Caki2 (cell line): ENCODE measurements at places on chromosomes 2 and 18. TPM values are rescaled to one million over a fixed set of nuclear protein-coding genes. Genes with fewer than 3 reads are reported as not detected.

Gene CD28
- total RNA-seq = not detected in 2 replicates

Gene ZNF532
- 21.0 and 21.1 TPM in 2 replicates for total RNA-seq

Gene ANKRD30BL
- total RNA-seq = not detected in 2 replicates

Gene ATP8B1
- 3.4 and 4.9 TPM in 2 replicates for total RNA-seq

Gene TXNDC2
- 0.23 TPM in 1 of 2 replicates, not detected in the other for total RNA-seq

Gene PSTPIP2
- not detected in 2 replicates for total RNA-seq

DNA sequence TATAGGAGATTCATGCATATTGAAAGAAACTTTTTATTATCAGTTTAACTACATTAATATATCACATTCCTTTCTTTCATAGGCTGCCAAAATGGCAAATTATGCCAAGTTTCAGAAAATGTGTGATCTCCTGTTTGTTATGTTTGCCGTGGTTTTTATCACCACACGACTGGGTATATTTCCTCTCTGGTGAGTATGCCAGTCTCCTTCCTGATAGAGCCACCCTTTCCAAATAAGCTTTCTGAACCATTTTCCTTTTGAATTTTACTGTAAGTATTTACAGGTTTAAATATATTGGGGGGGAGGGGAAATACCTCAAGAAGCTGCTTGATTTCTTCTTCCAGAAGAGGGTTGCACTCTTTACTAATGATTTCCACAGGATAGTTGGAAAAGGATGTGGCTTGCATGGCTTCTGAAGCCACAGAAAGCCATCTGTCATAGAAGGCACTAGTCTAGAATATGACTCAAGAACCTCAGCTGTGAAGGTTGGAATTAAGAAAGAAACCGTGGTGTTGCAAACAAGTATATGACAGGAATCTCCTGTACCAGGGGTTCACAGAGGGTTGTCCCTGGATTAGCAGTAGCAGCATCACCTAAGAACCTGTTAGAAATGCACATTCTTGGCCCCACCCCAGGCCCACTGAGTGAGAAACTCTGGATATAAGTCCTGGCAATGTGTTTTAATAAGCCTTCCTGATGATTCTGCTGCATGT, 84.5 kb upstream of the NOSTRIN start:
- DNase-seq = no peak

- DNase-seq = no peak
Measured at GRCh38 chr2:219448776-219449341, 14.2 kb downstream of the SPEG start.

DNA sequence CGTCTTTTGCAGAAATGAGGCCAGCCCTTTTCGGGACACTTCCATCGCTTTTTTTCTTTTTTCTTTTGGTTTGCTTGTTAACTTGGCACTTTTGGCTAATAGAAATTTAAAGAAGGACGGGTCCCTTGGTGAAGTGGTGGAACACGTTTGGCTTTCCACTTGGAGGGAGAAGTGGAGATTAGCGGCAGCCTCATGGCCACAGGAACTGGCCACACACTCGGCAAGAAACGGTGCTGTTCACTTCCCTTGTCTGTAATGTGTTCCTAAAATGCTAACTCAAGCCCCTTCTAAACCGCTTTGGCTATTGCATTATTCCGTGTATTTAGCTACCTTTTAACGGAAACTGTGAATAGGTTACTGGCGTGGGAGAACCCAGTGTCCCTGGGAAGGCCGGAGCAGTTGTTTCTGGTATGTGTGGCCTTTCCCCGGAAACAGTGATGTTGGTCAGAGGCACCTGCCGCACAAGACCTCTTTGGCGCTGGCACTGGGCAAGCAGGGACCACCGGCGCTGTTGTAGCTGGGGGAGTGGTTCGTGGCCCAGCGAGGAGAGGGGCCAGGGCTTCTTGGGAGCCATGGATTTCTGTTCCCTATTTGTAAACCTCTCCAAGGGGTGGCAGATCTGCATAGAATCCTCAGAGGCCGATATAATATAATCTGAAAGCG, 981 bp downstream of the RAMP1 start:
- DNase-seq = no peak

GRCh38 chr2:32427672-32428610, 71.1 kb downstream of the BIRC6 start:
- no peak for DNase-seq

- DNase-seq = no peak
Measured at GRCh38 chr2:179790235-179791217, 70.9 kb downstream of the ZNF385B start.

GRCh38 chr2:237403024-237403882, 10.7 kb downstream of the COL6A3 start:
- no peak for DNase-seq

DNA sequence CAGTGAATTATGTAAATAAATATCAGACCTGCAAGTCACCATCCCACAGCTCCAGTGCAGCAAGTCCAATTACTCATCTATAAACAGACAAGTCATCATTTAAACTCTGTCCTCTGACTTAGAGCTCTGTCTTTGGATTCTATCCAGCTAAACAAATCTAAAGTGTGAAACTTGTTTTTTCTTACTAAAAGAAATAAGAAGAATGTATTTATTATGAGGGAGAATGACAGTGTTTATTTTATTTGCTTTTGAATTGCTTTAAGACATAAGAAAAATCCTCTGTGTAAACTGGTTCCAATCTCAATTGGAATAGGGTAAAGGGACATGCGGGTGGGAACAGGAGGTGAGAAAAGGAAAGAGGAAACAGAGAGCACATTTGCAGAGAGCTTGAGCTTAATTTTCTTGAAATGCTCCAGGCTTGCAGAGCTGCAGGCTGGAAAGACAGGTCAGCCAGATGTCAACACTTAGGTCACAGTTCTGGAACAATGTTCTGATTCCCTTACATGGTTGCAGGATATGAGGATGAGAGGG, 355.8 kb downstream of the MEIS1 start:
- peak; percentile 51 for DNase-seq

- DNase-seq = peak; percentile 10
Measured at GRCh38 chr2:112216167-112216566, 38.7 kb downstream of the ZC3H8 start.

GRCh38 chr18:23412351-23412964, 40.6 kb upstream of the RIOK3 start:
- no peak for DNase-seq

- peak; percentile 29 for DNase-seq
Measured at GRCh38 chr18:6406075-6406909, 8.4 kb downstream of the L3MBTL4 start.

GRCh38 chr18:58402247-58402646, 226.6 kb downstream of the ALPK2 start:
- DNase-seq = peak; percentile 5

DNA sequence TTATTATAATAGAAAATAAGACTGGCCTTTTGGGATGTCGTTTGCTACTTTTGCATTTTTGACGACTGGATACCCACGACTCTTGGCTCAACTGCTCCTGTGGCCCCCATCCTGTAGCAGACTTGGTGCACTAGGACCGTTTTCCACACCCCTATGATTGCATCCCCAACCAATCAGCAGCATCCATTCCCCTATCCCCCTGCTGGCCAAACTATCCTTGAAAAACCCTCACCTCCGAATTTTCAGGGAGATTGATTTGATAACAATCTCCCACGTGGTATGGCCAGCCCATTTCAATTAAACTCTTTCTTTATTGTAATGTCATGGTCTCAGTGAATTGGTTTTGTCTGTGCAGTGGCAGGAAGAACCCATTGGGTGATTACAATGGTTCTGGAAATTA, 37.9 kb upstream of the TTR start:
- no peak for DNase-seq

GRCh38 chr18:50306944-50307343, 19.5 kb upstream of the CXXC1 start:
- DNase-seq = no peak

GRCh38 chr18:156514-157230, 1.7 kb upstream of the USP14 start:
- DNase-seq = no peak

DNA sequence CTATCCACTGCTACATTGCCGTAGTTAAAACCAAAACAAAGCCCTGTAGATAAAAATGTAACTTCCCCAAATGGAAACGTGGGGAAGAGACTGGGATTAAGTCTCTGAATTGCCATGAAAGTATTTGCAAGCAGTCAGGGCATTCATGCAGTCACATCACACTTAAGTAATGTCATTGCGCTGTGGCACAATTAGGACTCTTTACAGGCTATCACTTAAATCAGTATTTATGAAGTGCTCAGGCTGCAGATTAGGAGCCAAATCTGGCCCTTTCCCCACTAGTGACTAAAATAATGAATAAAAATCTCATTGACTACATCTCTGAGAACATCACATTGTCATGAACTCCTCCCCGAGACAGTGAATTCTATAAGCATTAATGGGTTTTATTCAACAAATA, 300.9 kb downstream of the ICOS start:
- no peak for DNase-seq

- DNase-seq = peak; percentile 48
Measured at GRCh38 chr2:40721595-40721994, 269.7 kb upstream of the SLC8A1 start.
